Stimulated activated CD8-positive, alpha-beta memory T cell treated with anti-CD3 and anti-CD28 coated beads, Interleukin-12 subunit alpha, Interleukin-12 subunit beta, amount 100 ng/mL, for 4 hours (primary cell): ENCODE measurements at places on chromosomes 1 and 21.

DNA sequence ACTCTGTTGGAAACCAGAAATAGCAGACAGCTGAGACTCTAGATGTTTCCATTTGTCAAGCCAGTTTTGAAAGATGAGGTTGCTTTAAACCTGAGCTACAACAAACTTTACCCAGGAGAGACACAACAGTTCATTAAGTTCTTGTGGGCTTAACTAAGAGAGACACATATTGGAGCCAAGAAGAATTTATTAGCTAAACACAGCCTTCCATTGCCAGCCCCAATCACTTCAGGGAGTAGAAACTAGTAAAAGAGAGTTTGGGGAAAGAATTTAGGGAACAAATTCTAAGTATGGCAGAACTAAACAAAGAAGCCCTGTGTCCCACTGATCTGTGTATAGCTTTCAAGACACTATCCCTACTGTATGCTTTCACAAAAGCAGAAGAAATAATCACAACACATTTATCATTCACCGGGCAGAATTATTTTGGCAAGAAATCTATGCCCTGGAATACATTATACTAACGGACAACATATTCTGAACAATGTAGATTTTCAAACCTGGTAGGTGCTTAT lies 87.3 kb upstream of the KAZN start:
- DNase-seq: no peak

DNA sequence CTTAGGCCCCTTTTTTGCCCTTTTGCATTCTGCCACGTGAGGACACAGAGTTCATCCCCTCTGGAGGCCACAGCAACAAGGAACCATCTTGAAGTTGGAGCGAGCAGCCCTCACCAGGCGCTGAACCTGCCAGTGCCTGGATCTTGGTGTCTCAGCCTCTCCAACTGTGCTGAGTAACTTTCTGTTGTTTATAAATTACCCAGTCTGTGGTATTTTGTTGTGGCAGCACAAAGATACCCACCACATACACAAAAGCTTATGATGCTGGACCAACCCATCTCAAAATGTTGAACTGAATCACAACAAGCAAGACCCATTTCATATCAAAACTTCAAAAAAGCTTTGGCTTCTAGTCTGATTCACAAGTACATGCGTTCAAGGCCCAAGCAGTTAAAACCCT lies 649.9 kb downstream of the KIF26B start:
- no peak for DNase-seq

DNA sequence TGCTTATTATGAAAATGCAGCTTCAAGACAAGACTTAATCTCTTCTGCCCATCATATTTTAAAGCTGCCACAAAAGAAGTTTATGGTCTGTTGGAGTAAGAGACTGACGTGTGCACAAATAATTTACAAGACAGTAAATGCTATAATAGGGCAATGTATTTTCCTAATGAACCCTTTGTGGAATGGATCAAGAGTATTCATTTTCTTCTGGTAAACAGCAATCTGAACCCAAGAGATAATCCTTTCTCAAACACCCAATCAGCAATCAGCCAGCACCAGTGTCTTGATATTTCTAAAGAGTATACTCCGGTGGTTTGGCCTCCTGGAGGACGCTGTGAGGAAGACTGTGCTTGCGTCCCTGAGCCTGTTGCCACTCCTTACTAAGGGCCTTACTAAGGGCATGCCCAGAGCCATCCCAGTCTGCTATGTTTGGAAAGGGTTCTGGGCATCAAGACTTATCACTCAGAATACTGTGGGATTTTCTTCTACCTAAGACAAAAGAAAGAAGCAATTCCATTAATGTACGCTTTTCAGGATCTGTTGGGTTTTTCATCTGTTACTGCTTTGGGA lies 48.8 kb upstream of the LRRC8D start:
- DNase-seq: no peak

- no peak for DNase-seq
Observed at GRCh38 chr1:30256911-30257310, 466.5 kb downstream of the MATN1 start.

DNA sequence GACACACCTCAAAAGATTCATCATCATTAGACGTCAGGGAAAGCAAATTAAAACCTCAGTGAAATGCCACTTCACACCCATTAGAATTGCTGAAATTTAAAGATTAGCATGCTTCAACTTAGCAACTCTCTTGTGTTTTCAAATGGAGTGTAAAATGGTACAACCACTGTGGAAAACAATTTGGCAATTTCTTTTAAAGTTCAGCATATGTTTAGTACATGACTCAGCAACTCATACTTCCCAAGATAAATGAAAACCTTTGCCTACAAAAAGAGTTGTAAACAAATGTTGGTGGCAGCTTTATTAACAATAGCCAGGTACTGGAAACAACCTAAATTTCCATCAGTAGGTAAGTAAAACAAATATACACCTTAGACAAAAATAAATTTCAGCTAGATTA lies 42.7 kb downstream of the ST3GAL3 start:
- no peak for DNase-seq

DNA sequence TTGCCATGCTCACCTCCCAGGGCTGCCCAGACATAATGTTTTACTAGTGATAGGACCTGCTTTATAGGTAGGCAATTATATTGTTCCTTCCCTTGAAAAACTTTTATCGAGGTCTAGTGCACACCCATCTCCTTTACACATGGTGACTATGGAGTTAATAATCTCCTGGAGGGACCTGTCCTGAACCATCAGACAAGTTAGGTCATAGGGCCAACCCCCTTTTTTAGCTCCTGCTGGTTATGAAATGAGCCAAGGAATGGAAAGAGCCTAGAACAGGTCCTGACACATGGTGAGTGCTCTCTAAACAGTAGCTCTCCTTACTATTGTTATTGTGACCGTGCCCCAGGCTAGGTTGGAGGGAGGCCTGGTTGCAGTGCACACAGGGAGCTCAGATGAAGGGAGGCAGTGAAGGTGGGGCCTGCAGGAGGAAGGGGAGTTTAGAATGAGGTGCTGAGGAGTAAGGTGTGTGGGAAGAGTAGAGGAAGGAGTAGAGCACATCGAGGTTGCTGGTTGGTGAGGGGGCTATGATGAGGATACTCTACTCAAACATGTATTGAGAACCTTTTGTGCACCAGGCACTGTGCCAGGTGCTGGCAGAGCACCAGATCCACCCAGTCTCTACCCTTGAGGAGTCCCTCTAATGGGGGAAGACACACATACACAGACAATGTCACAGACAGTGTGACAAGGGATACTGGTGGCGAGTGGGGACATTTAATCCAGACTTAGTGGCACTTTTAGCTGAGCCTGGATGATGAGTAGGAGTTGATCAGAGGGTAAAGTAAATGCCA lies 14.1 kb upstream of the LMNA start:
- no peak for DNase-seq

DNA sequence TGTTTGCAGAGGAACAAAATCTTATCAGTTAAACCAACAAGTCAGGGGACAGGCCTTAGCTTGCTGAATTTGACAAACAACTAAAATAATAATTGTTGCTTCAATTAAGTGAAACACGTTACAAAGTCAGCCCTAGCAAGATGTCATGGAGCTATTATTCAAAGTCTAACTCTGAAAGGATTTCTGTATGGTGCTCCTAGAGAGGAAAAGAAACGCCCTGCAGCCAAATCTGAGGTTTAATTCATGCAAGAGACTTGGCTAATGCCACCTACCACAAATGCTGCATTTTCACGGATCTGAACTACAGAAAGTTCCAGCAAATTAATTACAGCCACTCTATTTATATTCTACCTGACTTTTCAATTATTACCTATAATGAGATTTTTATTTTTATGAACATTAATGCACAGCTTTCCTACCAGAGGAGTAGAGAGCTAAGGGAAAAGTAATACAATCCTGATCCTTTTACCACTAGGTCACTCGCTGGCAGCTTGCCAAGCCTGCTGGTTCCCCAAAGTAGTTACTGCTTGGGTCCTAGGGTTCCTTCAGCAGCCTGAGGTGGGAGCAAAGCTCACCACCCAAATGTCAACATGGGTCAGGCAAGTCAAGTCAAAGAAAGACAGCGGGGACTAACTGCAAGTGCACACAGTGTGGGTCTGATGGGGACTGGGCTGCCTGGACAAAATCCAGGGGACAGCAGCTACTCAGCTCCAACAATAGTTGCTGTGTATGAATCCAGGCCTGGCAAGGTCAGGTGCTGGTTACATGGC lies 8.5 kb downstream of the COLGALT2 start:
- DNase-seq: no peak

DNA sequence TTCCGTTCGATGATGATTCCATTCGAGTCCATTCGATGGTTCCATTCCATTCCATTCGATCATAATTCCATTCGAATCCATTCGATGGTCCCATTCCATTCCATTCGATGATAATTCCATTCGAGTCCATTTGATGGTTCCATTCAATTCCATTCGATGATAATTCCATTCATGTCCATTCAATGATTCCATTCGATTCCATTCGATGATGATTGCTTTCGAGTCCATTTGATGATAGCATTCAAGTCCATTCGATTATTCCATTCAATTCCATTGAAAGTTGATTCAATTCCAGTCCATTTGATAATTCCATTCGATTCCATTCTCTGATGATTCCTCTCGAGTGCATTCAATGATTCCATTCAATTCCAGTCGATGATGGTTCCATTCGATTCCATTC lies 3895.3 kb downstream of the SRGAP2C start:
- DNase-seq: no peak

DNA sequence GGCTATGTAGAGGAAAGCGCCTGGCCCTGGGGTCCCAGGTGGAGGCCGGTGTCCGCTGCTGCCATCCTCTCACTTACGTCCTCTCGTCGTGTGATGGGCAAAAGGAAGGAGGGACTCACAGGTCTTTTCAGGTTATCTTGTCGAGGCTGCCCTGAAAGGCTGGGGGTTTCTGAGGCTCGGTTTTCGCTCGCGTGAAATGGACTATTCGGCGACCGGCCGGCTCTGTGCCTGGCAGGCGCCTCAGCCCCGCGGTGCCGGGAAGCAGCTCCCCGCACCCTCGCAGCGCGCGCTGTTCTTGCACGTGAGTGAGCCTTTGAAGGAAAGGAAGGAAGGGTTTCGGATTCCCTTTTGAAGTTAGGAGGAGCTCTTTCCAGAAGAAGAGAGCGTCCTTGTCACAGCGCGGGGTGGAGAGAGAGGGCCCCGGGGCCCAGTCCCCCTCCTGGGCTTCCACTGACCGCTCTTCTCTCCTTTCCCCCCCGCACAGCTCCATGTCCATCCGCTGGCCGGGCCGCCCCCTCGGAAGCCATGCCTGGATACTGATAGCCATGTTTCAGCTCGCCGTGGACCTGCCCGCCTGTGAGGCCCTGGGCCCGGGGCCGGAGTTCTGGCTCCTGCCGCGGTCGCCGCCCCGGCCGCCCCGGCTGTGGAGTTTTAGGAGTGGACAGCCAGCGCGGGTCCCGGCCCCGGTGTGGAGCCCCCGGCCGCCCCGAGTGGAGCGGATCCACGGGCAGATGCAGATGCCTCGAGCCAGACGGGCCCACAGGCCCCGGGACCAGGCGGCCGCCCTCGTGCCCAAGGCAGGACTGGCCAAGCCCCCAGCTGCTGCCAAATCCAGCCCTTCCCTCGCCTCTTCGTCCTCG lies 57.2 kb downstream of the AJAP1 start:
- no peak for DNase-seq

- no peak for DNase-seq
Observed at GRCh38 chr1:43947061-43947873, 517 bp downstream of the IPO13 start.

- DNase-seq: no peak
Observed at GRCh38 chr1:9753121-9753531, 70.6 kb downstream of the CLSTN1 start.

DNA sequence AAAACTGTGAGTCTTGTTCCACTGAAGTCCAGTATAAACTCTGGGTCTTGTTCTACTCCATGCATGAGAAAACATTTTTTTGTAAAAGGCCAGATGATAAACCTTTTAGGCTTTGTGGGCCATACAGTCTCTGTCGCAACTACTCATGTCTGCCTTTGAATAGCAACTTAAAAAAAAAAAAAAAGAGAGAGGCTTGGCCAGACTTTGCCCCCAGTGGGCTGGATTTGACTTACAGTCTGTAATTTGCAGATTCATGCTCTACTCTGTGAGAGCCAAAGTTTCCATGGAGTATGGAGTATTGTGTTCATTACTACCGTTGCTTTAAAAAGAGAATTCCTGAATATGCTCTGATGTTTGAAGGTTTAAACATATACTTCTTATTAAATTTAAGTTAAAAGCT lies 654.9 kb upstream of the PKN2 start:
- no peak for DNase-seq

DNA sequence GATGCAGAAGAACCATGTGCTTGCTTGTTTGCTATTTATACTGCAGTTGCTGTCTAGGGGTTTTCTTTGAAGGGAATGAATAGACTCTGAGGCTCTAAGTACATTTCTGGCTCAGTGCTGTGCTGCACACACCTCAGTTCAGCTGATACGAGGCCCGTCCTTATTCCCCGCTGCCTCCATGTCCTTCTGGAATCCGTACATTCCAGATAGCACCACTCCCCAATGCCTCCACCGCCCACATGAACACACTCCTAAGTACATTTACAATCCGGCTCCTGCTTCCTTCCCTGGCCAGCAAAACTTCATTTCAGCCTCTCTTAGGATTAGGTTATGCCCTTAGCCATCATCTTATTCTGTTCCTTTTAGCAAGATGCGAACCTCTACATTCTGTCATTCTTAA lies 57.1 kb downstream of the KCNC4 start:
- DNase-seq: no peak

DNA sequence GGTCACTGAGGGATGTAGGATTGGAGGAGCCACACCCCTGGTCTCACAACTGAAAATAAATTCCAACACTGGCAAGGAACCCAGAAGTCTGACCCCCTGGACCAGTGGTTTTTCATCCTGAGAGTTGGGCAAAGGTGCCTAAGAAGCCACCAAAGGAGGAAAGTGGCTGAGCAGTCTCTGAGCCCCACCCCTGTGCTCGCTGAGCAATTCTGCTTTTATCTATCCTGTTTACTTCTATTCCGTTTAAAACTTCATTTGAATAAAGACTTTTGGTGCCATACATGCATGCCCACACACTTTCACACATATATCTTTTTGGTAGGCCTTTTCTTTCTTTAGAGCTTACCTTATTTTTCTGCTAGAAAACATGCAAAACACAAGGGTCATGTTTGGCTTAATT lies 13.9 kb upstream of the CD53 start:
- DNase-seq: no peak

DNA sequence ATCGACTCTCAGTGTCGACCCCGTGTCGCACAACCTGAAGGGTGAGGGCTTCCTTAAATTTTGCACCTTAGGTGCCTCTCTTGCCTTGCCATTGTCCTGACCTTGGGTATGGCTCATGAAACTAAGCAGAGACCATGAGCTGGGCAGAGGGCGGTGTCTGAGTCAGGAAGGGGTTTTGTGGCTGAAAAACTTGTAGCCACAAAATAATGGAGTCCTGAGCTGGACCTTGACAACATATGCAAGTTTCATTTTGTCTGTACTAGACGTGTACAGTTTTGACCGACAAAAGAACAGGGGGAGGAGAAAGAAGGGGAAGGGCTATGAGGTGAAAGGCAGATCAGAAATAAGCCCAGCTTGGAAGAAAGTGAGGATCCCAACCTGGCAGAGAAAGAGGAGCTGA lies 8.3 kb upstream of the RUNX1 start:
- no peak for DNase-seq

- DNase-seq: no peak
Observed at GRCh38 chr21:16193496-16194094, 463.8 kb downstream of the USP25 start.

GRCh38 chr1:17113963-17114362 lies 5.3 kb downstream of the PADI2 start:
- DNase-seq: no peak

GRCh38 chr1:16724718-16725438 lies 15.4 kb upstream of the RNU1-4 start:
- DNase-seq: no peak
